ENCODE measurements at places on chromosomes 12 and 14. TPM values are rescaled to one million over a fixed set of nuclear protein-coding genes. Genes with fewer than 3 reads are reported as not detected.
A peak's percentile ranks its signal among the peaks of the same experiment; 100 is the strongest.

DIO3 gene
- total RNA-seq, result not detected

LRTM2 gene
- total RNA-seq, result not detected

CLEC7A gene
- total RNA-seq, result not detected

- DNase-seq, result peak; percentile 36
These were observed 33.8 kb downstream of the GIT2 start for GRCh38 chr12:109962398-109962797.

DNA sequence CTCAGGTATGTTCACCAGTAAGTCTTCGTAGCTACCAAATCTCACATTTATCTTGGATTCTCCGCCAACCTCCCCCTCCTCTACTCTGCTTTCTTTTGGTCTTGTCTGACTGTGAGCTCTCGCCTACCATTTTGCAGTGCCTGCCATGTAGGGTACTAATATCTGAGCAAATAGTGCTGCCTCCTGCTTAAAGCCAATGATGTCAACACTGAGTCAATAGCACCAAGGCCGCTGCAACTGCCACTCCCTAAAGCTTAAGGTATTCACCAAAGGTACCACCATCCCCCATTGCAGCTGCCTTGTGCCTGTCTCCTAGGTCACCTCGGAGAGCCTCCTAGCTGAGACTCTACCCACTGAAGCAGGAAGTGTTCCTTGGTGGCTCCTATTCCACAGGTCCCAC is 114.8 kb upstream of the FUT8 start:
- no peak for DNase-seq

LMNTD1 gene
- not detected for total RNA-seq

ATL1 gene
- 0.70 TPM for total RNA-seq

DNA sequence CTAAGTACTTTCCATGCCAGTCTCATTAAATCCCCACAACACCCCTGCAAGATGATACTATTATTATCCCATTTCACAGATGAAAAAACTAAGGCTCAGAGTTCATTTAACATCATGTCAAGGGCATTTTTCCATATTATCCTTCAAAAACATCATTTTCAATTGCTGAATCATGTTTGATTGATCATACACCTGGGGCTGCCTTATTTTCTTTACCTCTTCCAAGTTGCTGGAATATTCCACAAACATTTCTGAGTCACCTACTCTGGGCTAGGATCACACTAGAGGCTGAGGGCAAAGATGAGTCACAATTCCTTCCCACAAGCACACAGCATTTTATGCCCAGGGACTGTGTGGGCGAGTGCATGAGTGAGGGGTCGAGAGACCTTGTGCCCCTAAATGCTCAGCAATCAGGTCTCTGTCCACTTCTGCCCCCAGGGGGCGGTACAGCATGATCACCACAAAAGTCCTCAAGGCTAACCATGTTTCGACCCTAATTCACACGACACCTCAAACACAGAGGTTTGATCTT is 14.1 kb upstream of the TMEM119 start:
- peak; percentile 92 for DNase-seq

DNA sequence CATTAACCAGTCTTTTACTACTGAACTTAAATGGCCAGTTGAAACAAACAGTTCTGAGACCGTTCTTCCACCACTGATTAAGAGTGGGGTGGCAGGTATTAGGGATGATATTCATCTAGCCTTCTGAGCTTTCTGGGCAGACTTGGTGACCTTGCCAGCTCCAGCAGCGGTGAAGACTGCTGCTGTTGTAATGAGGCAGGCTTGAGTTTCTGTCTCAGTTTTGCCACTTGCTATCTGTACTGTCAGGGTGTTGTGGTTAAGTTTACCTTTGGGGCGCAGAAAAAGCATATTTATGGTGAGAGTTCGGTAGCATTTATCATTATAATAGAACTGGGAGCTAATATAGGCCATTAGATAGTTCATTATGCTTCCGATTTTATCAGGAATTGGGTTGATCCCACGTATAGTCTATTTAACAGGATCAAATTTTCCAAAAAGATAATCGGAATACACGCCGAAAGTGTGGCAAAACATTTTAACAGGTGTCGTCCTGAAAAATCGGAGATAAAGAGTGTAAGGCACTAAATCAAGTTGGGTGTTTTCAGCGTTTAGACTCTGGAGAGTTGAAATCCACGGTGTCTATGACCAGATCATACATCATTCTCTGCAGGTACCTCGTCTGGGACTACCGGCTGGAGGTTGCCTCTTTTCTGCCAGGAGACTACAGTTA is 688 bp upstream of the NECAP1 start:
- no peak for DNase-seq

PIANP gene
- total RNA-seq, result 0.45 TPM

- no peak for DNase-seq
These were observed 678 bp downstream of the ZBTB25 start for GRCh38 chr14:64502887-64503433.
